Cerebellum (tissue), 4 donors: ENCODE measurements at places on chromosomes 2 and 18.
A peak's percentile ranks its signal among the peaks of the same experiment; 100 is the strongest.

DNA sequence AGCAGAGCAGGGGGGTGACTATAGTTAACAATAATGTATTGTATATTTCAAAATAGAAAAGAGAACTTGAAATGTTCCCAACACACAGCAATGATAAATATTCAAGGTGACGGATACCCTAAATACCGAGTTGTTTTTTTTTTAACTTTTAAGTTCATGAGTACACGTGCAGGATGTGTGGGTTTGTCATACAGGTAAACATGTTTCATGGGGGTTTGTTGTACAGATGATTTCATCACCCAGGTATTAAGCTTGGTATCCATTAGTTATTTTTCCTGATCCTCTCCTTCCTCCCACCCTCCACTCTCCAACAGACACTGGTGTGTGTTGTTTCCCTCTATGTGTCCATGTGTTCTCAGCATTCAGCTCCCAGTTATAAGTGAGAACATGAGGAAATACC is 164.5 kb upstream of the DNMT3A start:
- DNase-seq: no peak

GRCh38 chr18:35026407-35027061 is 14.7 kb upstream of the MAPRE2 start:
- peak; percentile 70 for DNase-seq

GRCh38 chr18:35728676-35729075 is 147.1 kb downstream of the GALNT1 start:
- DNase-seq: no peak

GRCh38 chr2:137021763-137022162 is 256.4 kb downstream of the THSD7B start:
- no peak for DNase-seq

GRCh38 chr18:58635891-58636290 is 7.0 kb upstream of the ALPK2 start:
- DNase-seq: no peak

DNA sequence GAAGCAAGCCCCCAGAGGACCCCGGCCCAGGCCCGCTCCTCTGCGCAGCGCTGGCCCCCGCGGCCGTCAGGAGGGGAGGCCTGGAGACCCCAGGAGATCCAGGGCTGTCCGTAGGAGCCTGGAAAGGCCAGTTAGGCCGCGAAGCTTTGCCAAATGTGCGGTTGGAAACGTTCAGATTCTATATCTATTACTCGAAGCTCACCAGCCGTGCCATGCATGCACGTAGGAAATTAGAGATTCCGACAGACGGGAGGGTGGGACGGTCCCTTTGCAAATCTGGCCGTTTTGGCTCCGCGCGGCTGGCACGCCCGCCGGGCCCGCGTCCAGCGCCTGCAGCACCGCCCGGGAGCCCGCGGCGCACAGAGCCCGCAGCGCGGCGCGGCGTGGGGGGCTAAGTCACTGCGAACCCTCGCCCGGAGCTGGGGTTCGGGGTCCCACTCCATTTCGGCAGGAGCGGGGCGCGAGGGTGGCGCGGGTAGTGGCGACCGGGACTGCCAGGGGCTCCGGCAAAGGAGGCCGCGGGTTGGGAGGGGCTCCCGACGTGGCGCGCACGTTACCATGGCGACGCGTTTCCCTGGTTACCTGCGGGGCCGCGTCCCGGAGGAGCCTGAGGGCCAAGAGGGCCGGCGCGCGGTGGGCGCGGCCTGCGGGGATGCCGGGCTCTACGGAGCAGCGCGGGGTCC is 488.6 kb upstream of the SMIM21 start:
- DNase-seq: peak; percentile 62

DNA sequence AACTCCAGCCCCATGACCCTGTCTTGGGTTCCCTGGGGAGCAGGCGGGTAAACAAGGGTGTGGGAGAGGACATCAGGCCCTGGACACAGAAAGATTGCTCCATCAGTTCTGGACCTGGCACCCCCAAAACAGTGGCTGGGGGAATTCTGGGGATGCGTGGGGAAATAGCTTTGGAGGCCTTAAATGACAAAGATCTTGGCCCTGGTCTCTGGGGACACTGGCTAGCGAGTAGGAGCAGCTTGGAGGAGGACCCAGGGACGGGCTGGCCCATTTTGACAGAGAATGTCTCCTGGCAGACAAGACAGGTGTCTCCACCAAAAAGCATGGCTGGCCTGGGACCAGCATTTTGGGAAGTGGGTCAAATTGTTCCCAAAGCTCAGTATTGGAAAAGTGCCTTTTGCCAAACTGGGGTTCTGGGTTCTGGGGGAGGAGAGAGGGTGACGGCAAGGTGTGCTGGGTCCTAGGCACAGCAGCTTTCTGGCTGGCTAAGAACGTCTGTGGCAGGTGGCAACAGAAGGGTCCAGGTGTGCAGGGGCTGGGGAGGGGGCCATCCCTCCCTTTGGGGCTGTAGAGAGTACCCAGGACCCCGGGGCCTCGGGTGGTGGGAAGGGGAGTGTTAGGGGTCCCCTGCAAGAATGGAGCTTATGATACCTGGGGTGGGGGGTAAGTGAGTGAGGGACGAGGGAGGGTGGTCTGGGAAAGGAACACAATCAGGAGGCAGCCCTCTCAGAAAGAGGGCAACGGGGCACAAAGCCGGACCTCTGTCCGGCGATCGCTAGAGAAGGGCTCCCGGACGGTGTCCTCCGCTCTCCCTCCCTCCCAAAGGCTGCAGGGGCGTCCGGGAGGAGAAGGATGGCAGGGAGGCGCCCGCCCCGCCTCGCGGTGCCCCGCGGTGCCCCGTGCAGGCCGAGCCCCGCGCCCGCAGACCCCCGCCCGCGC is 556 bp downstream of the CYRIA start:
- DNase-seq: peak; percentile 31
